Natural killer cell (primary cell): ENCODE measurements at places on chromosomes 11 and 22. TPM values are rescaled to one million over a fixed set of nuclear protein-coding genes. Genes with fewer than 3 reads are reported as not detected.

DNA sequence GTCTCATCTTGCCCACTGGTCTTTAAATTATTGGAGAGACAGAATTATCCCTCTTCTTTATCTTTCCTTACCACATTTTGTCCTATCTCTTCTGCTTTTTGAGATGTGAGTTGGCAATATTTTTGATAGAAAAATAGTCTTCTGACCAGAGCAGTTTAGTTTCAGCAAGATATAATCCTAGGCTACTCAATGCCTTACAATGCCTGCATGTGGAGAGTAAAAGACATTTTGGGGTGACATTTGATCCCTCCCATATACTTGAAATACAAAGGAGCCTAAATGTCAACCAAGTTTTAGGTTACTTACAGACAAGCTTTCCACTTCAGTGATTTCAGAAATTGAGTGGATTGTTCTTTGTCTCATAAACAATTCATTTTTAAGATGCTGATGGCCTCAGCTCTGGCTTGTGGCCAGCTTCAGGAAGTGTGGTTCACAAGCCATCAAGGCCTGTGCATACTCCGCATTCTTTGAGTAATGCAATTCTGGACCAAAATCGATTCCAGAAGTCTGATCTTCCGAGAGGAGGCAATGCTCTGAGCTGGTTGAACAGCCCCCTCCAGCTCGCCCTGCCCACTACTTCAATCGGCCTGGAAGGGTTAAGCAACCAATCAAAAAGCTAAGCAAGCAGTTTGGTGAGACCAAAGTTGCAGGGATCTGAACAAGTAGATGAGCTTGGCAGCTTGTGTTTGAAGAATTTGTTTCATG, 274.4 kb downstream of the BLID start:
- H3K4me3 ChIP-seq: no peak overlapping the region
- H3K4me1 ChIP-seq: no peaks in the 10 kb centered on the region
- H3K27ac ChIP-seq: no peak overlapping the region
- no peak for DNase-seq

Gene A4GALT
- total RNA-seq: not detected

- H3K4me1 ChIP-seq: peaks cover 3% of the 10 kb centered on the region
- no peak overlapping the region for H3K4me3 ChIP-seq
- no peaks in the 10 kb centered on the region for H3K36me3 ChIP-seq
- peaks cover 33% of the 10 kb centered on the region for H3K27me3 ChIP-seq
- H3K27ac ChIP-seq: no peak overlapping the region
Observed at GRCh38 chr11:69704508-69705253, 859 bp upstream of the FGF19 start.

GRCh38 chr11:100152766-100153165, 534.3 kb upstream of the ARHGAP42 start:
- H3K4me3 ChIP-seq: no peak overlapping the region
- DNase-seq: no peak

DNA sequence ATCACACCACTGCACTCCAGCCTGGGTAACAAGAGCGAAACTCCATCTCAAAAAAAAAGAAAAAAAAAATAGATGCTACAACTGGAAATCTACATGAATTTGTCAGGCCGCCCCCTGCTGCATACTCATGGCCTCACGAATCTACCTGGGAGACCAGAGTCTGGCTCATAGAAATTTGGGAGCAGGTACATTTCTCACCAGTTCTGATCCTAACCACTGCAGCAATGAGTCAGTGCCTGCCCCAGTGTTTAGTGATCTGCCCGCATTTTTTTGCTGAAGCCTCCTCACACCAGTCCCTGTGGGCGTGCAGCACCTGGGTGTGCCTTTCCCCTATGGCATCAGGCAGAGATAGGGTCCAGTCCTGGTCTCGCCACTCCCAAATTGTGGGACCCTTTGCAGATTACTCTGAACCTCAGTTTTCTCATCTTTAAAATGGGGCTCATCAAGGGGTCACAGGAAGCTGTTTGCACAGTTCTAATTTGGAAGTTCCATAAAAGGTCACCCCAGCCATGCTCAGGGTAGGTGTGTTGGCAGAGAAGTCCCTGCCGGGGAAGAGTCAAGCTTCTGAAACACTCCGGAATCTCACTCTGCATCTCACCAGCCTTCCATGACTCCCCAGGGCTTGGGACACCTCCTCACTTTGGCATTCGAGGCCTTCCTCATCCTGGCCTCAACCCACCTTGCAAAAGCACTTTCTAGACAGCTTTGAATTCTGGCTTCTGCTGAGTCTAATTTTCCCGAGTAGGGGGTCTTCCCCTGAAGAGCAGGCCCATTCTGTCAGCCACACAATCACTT, 39.3 kb upstream of the LINC01488 start:
- peaks cover 10% of the 10 kb centered on the region for H3K27me3 ChIP-seq
- no peaks in the 10 kb centered on the region for H3K36me3 ChIP-seq
- H3K4me1 ChIP-seq: peaks cover 24% of the 10 kb centered on the region

- H3K4me1 ChIP-seq: no peaks in the 10 kb centered on the region
- no peaks in the 10 kb centered on the region for H3K36me3 ChIP-seq
Observed at GRCh38 chr11:22346282-22346681, 8.1 kb downstream of the SLC17A6 start.

GRCh38 chr11:15893080-15893492, 463.3 kb downstream of the SOX6 start:
- no peaks in the 10 kb centered on the region for H3K27me3 ChIP-seq
- DNase-seq: no peak
- H3K27ac ChIP-seq: no peak overlapping the region
- no peak overlapping the region for H3K4me3 ChIP-seq
- no peaks in the 10 kb centered on the region for H3K4me1 ChIP-seq

GRCh38 chr11:130486987-130487923, 38.8 kb downstream of the ADAMTS15 start:
- H3K27ac ChIP-seq: no peak overlapping the region
- no peaks in the 10 kb centered on the region for H3K4me1 ChIP-seq
- H3K27me3 ChIP-seq: no peaks in the 10 kb centered on the region
- H3K36me3 ChIP-seq: no peaks in the 10 kb centered on the region

GRCh38 chr11:4610258-4610935, 2.4 kb upstream of the TRIM68 start:
- no peaks in the 10 kb centered on the region for H3K36me3 ChIP-seq
- peak; percentile 46 for DNase-seq
- peaks cover 15% of the 10 kb centered on the region for H3K4me1 ChIP-seq
- no peak overlapping the region for H3K4me3 ChIP-seq
- no peaks in the 10 kb centered on the region for H3K27me3 ChIP-seq

DNA sequence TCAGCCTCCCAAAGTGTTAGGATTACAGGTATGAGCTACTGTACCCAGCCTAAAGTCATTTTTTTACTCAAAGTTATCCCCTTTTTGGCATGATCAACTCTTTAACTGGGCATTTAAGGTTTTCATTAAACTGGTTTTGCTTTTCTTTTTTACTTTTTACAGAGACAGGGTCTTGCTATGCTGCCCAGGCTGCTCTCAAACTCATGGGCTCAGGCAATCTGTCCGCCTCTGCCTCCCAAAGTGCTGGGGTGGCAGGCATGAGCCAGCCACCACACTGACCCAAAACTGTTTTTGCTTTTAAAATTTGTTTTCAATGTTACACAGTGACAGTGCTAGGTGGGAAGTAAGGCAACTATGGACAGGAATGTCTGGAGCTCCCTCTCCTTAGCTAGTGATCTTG, 3.9 kb upstream of the ZBED5 start:
- peaks cover 13% of the 10 kb centered on the region for H3K4me1 ChIP-seq
- H3K27me3 ChIP-seq: no peaks in the 10 kb centered on the region
- no peak overlapping the region for H3K4me3 ChIP-seq
- no peaks in the 10 kb centered on the region for H3K36me3 ChIP-seq
- no peak overlapping the region for H3K27ac ChIP-seq
- no peak for DNase-seq

Gene LRRC56
- total RNA-seq: 1.5 TPM

Gene BCO2
- 7.2 TPM for total RNA-seq

- no peaks in the 10 kb centered on the region for H3K36me3 ChIP-seq
- no peak for DNase-seq
- no peak overlapping the region for H3K27ac ChIP-seq
Observed at GRCh38 chr22:49266561-49267519, 560.8 kb downstream of the BRD1 start.

- H3K4me3 ChIP-seq: no peak overlapping the region
- peaks cover 21% of the 10 kb centered on the region for H3K36me3 ChIP-seq
- H3K4me1 ChIP-seq: no peaks in the 10 kb centered on the region
- H3K27ac ChIP-seq: no peak overlapping the region
- H3K27me3 ChIP-seq: no peaks in the 10 kb centered on the region
- DNase-seq: no peak
Observed at GRCh38 chr11:117251506-117251905, 19.0 kb downstream of the RNF214 start.

- H3K27ac ChIP-seq: no peak overlapping the region
- no peaks in the 10 kb centered on the region for H3K27me3 ChIP-seq
- no peak overlapping the region for H3K4me3 ChIP-seq
- DNase-seq: no peak
Observed at GRCh38 chr22:33126881-33127280, 68.7 kb upstream of the SYN3 start.

DNA sequence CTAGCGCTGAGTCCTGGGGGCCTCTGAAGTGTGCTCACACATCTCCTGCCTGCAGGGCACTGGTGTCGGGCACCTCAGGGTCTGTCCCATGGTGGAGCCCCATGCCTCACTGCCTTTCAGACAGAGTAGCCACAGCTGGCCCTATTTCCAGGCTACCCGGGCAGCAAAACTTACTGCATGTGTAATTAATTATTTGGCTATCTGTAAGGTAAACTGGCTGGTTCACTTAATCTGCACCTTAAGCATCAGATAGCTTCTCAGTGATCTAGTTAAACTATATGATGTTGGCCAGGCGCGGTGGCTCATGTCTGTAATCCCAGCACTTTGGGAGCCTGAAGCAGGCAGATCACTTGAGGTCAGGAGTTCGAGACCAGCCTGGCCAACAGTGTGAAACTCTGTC, 5.3 kb downstream of the PNPLA3 start:
- no peaks in the 10 kb centered on the region for H3K36me3 ChIP-seq
- no peak for DNase-seq
- H3K4me1 ChIP-seq: peaks cover 6% of the 10 kb centered on the region
- H3K27ac ChIP-seq: no peak overlapping the region

DNA sequence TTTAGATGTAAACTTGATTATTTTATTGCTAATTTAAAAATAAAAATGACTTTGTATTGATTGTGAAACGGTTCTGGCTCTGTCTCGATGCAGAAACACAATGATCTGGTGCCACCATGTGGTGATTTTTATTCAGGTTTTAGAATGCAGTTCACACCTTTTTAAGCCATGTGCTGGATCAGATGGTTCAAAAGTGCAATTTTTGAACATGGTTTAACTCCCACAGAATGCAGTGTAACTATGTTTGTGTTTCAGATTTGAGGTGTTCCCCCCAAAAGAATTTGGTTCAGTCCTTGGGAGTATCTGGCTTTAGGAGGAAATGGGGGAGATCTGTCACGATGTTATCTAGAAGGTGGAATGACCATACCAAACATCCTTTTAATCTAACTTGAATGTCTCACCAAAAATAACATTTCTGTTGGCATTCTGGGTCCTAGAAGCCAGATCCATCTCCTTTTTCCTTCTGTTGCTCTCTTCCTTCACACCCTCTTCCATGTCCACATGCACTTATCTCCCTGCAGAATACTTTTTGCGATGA, 7.9 kb downstream of the MRPL16 start:
- peaks cover 25% of the 10 kb centered on the region for H3K36me3 ChIP-seq

DNA sequence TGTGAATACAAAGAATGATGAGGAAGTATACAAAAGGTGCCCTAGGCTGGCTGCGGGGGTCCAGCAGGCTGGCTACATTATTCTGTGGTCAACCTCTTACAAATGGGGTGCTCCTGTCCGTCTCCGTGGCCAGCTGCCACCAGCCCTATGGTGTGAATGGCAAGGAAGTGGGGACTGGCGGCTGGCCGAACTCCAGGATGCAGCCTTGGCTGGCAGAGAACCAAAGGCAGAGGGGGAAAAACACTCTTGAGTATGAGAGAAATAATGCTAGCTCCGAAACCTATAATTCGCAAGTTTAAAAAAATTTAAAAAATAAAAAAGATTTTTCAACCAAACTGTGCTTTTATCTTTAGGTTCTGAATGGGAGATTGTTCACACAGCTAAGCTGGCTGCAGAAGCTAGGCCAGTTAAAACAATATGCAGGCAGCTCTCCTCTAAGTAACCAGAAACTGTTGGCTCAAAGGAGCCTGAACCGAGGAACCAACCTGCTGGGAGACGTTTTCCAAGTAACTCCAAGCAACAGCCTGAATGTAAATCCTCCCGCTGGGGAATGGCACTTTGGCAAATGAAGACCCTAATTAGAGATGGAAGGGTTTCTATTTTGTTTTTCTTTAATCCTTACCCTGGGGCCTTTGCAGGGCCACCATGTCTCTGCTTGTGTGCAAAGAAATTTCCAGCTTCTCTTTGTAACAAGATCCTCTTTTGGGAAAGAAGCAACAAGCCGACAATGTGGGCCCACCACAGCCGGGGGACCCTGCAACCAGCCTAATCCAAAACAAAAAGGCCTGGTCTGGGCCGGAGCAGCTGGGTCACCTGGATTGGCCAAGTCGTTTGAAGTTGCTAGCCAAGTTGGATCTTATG, 50.2 kb downstream of the C22orf31 start:
- no peaks in the 10 kb centered on the region for H3K4me1 ChIP-seq
- DNase-seq: no peak
- H3K36me3 ChIP-seq: no peaks in the 10 kb centered on the region
- no peak overlapping the region for H3K4me3 ChIP-seq
- no peak overlapping the region for H3K27ac ChIP-seq

Gene MISFA
- total RNA-seq: 3.5 TPM

DNA sequence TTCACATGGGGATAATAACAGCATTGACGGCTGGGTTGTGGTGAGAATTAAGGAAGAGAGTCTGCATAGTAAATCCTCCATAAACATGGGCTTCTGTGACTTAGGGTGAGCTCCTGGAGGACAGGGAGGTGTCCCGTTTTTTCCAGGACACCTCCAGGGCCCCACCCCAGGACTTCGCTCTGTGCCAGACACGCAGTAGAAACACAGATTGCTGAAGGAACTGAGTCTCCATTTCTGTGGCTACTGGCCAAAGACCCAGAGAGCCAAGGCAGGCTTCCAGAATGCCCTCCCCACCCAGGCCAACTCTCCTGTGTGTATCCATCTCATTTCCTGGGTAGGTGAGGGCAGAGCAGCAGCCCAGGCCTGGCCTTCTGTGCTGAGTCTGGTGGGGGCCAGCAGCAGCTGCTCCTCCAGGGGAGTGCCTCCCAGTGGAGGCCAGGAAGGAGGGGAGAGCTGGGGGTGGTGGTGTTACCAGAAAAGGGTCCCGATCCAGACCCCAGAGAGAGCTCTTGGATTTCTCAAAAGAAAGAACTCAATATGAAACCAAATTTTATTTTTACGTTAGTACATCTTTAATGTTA, 9.5 kb upstream of the RFPL3 start:
- H3K4me1 ChIP-seq: no peaks in the 10 kb centered on the region
- no peak overlapping the region for H3K27ac ChIP-seq
- no peak for DNase-seq
- peaks cover 2% of the 10 kb centered on the region for H3K27me3 ChIP-seq

GRCh38 chr11:129922674-129923073, 27.3 kb upstream of the NFRKB start:
- peaks cover 10% of the 10 kb centered on the region for H3K4me1 ChIP-seq
- H3K27me3 ChIP-seq: no peaks in the 10 kb centered on the region
- no peak for DNase-seq
- H3K27ac ChIP-seq: no peak overlapping the region

Gene PRG3
- total RNA-seq: not detected

Gene NOL12
- 45.1 TPM for total RNA-seq

Gene GAL
- total RNA-seq: not detected
